ENCODE measurements at places on chromosomes 5 and 9. TPM values are rescaled to one million over a fixed set of nuclear protein-coding genes. Genes with fewer than 3 reads are reported as not detected.

Gene C9orf153
- 0.40 TPM for total RNA-seq

Gene FGF10
- not detected for total RNA-seq

Gene CENPK
- 70.9 TPM for total RNA-seq

GRCh38 chr5:69432412-69433206 is 17.7 kb downstream of the MARVELD2 start:
- DNase-seq, result no peak

Gene LCP2
- total RNA-seq, result 259 TPM

GRCh38 chr5:73633060-73633459 is 7.1 kb downstream of the ARHGEF28 start:
- no peak for DNase-seq

DNA sequence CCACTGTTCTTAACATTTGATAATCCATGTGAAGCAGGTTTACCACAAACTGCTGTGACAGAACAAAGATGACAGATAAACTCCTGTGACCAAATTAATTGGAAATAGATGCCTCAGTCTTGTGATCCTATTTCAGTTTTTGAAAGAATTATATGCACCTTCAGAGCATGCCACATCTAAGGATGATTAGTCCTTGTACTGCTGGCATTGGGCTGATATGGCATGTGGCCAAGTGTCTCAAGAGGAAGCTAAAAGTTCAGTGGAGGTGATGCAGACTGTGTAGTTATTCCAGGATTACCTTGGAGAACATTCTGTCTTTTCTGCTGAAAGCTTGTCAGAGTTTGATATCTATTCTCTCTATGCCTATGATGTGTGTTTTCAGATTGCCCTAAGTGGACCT is 314.4 kb upstream of the EFNA5 start:
- no peak for DNase-seq

DNA sequence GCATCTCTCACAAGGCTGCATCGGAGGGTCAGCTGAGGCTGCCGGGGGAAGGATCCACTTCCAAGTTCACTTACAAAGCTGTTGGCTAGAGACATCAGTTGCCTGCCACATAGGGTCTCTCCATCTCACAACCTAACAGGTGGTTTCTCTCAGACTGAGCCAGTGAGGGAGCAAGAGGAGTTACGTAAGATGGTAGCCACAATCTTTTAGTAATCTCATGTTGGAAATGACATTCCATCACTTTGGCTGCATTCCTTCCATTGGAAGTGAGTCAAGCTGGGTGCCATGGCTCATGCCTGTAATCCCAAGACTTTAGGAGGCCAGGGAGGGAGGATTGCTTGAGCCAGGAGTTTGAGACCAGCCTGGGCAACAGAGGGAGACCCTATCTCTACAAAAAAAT is 7.4 kb upstream of the GRK6 start:
- DNase-seq, result no peak

GRCh38 chr5:179304466-179304865 is 40.8 kb downstream of the ADAMTS2 start:
- no peak for DNase-seq

Gene NXNL2
- total RNA-seq, result not detected

Gene ARID3C
- total RNA-seq, result 0.29 TPM

Data from activated CD8-positive, alpha-beta T cell treated with anti-CD3 and anti-CD28 coated beads for 36 hours (primary cell).